ENCODE measurements at places on chromosomes 4 and X. TPM values are rescaled to one million over a fixed set of nuclear protein-coding genes. Genes with fewer than 3 reads are reported as not detected.

Gene UGT8
- not detected for total RNA-seq

Gene ARX
- total RNA-seq: not detected

Gene TRO
- 2.6 TPM for total RNA-seq

Gene C4orf50
- 0.16 TPM for total RNA-seq

Gene NRK
- total RNA-seq: not detected

Gene UGT2B15
- not detected for total RNA-seq

Gene TMEM150C
- not detected for total RNA-seq

Gene IL2
- 976 TPM for total RNA-seq

Gene PROM1
- not detected for total RNA-seq

DNA sequence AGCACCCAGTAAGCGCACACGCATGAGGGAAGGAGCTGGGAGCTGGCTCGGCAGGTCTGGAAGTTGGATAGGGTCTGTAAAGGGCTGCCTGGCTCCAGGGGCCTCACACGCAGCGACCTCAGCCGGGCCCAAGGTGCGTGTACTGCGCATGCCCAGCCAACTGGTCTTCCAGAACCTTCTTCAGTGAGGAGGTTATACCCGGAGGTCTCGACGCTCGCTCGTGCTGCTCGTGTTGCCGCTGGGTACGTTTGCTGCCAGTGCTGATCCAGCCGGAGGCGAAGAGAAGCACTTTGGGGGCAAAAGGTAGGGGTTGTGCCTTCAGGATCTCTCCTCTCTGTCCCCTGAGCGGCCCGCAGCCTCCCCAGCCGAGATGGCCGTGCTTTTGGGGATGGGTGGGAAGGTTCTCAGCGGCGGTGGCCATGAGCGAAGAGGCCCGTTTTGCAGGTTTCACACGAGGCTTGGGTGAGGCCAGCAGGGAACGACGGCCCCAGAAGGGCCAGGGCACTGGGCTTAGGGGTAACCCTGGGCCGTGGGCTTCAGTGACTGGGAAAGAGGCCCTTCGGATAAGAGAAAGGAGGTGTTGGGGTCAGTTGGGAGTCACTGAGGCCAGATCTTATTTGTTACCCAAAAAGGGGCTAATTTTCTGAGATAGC lies 3.8 kb upstream of the CXCL9 start:
- DNase-seq: no peak
- H3K27ac ChIP-seq: no peak overlapping the region
- peaks cover 5% of the 10 kb centered on the region for H3K4me1 ChIP-seq
- H3K4me3 ChIP-seq: no peak overlapping the region
- H3K27me3 ChIP-seq: peaks cover 14% of the 10 kb centered on the region

DNA sequence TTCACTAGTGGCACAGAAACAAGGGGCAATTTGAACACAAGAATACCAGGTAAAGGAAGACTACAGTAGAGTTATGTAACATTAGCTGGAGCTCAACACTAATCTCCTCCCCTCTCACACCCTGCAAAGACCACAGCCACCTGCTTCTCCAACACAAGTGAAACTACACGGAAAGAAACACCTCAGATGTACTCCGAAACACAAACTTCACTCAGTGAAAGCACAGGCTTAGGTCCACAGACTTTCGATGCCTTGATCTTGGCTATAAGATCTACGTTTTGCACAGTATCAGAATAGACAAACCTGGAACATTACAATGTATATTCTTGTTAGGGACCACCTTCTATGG lies 7.6 kb downstream of the ACSL1 start:
- DNase-seq: no peak
- H3K4me3 ChIP-seq: no peak overlapping the region
- H3K36me3 ChIP-seq: peaks cover 10% of the 10 kb centered on the region
- no peaks in the 10 kb centered on the region for H3K27me3 ChIP-seq
- H3K4me1 ChIP-seq: peaks cover 54% of the 10 kb centered on the region

GRCh38 chr4:89357340-89357739 lies 49.7 kb upstream of the GPRIN3 start:
- no peaks in the 10 kb centered on the region for H3K36me3 ChIP-seq
- H3K27ac ChIP-seq: no peak overlapping the region
- no peak for DNase-seq
- no peak overlapping the region for H3K4me3 ChIP-seq

DNA sequence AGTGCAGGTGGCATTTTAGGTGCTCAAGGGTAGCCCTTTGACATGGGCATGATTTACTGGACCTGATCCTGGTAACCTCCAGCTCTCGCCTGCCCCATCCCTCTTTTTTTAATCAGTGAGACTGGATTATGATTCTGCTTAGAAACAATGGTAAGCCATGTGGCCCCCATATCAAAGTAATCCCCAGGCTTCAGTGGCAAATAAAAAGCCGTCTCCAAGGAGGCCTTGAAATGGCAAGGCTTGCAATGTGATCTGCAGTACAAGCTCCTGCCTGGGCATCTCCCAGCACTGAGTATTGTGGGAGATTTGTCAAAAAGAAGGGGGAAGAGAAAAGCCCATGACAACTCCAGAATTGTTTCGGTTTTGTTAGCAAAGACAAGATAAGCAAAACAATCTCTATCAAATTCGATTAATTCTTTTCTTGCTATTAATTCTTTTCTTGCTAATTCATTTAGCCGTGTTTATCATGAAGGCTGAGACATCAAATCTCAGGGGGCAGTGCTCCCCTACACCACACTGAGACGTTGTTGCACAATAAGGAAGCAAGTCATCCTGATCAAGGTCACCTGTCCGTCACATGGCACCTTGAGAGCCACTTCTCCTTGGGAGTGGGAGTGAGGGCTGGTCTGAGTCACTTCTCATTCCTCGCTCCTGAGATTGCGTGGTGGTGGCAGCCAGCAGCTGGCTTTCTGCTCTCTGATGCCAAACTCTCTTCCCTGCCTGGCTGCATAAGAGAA lies 312.7 kb upstream of the GATB start:
- H3K27ac ChIP-seq: no peak overlapping the region
- H3K4me3 ChIP-seq: no peak overlapping the region
- peaks cover 17% of the 10 kb centered on the region for H3K4me1 ChIP-seq
- peaks cover 4% of the 10 kb centered on the region for H3K36me3 ChIP-seq
- no peaks in the 10 kb centered on the region for H3K27me3 ChIP-seq
- no peak for DNase-seq

- peak overlapping the region; percentile 71 for H3K27ac ChIP-seq
- no peak for DNase-seq
- H3K4me1 ChIP-seq: peaks cover 20% of the 10 kb centered on the region
- H3K4me3 ChIP-seq: peak overlapping the region; percentile 59
- H3K27me3 ChIP-seq: no peaks in the 10 kb centered on the region
Observed at GRCh38 chr4:103092245-103092644, 7.4 kb downstream of the BDH2 start.

DNA sequence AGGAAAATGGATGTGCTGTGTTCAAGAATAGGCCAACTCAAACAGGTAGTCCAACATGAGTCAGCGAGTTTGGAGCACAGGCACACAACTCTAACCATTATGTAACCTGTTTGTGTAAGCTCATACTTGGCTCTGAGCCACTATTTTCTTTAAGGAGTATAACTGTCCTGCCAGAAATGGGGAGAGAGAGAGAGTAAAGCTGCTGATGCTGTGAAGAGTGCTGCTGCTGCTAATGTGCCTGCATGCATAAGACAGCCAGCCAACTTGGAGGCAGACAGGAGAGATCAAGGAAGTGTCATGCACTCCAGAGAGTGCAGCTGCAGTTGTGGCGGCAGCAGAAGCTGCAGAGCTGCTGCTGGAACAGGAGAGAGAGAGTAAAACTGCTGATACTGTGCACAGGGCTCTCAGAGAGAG lies 11.7 kb upstream of the STATH start:
- no peak overlapping the region for H3K4me3 ChIP-seq
- DNase-seq: no peak
- H3K36me3 ChIP-seq: no peaks in the 10 kb centered on the region
- H3K27ac ChIP-seq: no peak overlapping the region

- H3K4me3 ChIP-seq: no peak overlapping the region
- no peaks in the 10 kb centered on the region for H3K27me3 ChIP-seq
- no peaks in the 10 kb centered on the region for H3K36me3 ChIP-seq
- DNase-seq: no peak
- H3K4me1 ChIP-seq: no peaks in the 10 kb centered on the region
Observed at GRCh38 chr4:164221631-164222030, 532.3 kb upstream of the SMIM31 start.

DNA sequence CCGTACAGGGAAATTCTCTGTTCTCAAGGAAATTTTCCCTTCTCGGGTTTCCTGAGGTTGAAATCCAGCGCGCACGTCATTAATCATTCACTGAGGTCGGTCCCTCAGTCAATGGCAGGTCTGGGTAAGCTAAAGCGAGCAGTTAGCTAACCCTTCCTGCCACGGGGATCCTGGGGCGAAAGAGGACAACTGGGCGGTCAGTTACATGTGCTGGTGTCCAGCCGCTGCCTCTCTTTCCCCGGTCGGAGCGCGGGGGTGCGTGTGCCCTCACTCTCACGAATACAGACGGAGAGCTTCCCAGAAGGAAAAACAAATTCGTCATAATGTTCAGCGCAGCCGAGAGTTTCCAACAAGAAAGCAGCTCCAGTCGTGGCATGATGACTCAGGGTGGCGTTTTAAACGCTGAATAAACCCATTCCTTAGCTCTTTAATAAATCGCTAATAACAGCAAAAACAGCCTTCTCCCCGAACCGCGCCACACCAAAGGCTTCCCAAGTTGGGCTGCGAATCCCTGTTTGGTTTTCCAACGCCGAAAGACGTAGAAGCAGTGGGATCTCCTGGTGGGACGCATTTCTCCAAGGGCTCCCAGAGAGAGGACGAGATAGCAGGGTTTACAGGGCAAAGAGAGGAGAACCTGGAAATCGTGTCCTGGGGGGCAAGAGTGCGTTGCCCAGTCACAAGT lies 752 bp upstream of the FGF5 start:
- H3K4me3 ChIP-seq: peak overlapping the region; percentile 59
- DNase-seq: no peak
- H3K27me3 ChIP-seq: peaks cover 84% of the 10 kb centered on the region
- peaks cover 12% of the 10 kb centered on the region for H3K4me1 ChIP-seq

DNA sequence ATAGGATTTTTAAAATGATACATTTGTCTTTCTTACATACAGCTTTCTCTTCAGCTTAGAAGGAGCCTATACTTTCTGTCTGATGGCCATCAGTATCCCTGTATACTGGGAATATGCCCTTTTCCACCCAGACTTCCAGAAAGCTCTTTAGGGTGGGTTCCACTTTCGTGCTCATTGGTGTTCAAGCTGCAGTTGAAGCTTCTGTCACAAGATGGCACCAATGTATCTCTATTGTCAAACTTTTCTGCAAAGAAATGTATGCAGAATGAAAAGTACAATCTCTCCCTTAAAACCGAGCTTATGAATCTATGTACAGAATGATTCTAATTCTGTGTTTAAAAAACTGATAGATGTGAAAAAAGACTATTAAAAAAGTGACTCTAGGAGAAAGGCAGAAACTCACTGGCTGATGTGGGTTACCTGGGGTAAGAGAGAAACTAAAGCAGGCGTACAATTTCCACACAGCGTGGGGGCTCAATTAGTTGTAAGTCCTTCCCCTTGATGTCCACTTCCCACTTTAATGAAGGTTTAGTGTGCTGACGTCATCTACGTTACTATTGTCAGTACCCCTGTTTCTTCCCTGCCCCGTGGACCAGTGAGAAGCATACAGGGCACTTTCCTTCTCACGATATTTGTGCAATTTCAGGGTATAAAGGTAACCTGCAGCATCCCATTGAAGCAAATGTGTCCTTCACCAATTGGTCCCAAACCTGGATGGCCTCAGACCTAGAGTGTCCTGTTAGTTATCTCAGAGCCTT lies 57.3 kb upstream of the TCEAL2 start:
- no peak overlapping the region for H3K27ac ChIP-seq
- no peaks in the 10 kb centered on the region for H3K27me3 ChIP-seq
- H3K4me1 ChIP-seq: no peaks in the 10 kb centered on the region

Data from activated CD4-positive, alpha-beta T cell treated with anti-CD3 and anti-CD28 coated beads, Interleukin-2, amount 10 ng/mL, durations not matched to agents 24 days and 14 days (primary cell).